ENCODE measurements at places on chromosomes 12 and 14.

- DNase-seq = peak; percentile 15
These were observed 1.4 kb downstream of the ETNK1 start for GRCh38 chr12:22626406-22626805.

DNA sequence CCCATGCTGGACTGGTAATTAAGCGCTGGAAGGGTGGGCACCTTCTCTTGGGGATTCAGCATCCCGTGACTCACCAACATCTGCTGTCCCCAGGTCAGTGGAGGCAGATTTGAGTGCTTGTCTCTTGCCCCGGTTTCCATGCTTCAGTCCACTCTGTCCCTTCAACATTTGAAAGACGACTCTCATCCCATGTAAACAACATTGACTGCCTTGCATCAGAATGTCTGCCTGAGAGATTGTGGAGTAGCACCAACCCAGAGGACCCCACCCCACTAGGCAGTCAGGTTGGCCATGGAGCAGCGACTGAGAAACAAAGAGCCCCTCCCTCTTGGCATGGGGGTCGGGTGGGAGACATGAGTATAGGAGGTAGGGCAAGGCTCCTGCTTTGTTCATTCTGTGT is 4.9 kb upstream of the STAC3 start:
- no peak for DNase-seq

DNA sequence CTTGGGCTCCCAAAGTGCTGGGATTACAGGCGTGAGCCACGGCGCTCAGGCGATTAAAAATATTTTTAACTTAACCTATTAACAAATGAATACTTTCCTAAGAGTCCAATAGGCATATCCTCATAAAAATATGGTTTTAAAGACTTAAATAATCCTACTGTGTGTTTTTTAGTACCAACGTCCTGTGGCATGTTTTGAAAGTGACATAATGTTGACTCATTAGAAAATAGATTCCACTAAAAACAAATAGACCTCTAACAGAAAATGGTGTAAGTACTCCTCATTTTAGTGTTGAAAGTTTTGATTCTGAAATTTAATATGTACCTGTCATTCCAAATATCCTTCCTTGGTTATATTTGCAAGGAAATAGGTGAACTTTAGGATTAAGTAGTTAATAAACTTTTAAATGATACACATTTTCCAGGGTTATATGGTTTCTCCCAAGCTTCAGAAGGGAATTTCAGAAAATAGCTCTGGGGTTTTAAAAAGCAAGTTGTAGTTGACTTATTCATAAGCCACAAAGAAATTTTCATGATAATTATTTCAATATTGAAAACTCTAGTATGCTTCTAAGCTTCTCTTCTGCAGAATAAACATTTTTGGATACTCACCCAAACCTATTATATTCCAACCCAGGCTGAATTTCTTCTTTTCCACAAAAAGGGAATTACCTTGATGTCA is 12.1 kb upstream of the LUM start:
- DNase-seq = no peak

DNA sequence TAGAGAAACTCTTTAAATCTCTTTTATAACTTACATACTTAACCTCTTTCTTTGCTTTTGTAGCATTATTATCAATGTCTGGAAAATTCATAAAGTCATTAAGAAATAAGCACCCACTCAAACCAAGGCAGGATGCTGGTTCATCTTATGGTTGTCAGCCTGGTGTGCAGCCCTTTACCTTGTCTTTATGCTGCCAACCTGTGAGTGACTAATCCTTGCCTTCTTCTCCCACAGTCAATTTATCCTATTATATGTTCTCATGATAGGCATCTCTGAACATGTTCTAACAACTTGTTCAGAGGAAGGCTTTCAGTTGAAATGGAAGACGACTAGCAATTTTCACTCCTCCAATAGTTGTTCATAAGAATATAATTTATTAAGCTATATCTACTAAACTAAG is 186.9 kb upstream of the CAND1 start:
- no peak for DNase-seq

DNA sequence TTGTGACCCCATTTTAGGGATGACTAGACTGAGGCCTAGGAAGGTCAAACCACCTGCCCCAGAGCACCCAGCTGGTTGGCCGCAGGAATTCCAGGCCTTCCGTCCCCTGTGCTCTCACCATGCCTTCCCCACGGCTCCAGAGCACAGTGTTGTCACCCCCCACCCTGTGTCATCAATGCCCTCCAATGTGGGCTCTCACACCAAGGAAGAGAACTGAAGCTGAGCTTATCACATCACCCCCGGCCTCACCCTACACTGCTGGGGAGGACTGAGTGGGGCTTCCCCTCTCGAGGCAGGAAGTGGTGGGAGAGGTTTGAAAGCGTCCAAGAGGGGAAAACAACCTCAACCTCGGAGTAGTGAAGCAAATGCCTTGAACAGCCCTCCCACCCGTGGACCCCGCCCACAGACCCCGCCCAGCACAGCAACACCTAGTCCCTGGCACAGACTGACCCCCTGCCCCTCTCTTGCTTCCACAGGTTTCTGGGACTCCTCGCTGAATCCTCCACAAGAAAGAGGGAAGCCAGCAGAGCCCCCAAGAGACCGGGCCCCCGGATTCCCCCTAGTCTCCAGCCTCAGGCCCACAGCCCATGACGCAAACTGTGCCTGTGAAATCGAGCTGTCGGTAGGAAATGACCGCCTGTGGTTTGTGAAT is 97.2 kb downstream of the LGMN start:
- DNase-seq = no peak

GRCh38 chr12:1815814-1816729 is 4.3 kb upstream of the LRTM2 start:
- DNase-seq = no peak

DNA sequence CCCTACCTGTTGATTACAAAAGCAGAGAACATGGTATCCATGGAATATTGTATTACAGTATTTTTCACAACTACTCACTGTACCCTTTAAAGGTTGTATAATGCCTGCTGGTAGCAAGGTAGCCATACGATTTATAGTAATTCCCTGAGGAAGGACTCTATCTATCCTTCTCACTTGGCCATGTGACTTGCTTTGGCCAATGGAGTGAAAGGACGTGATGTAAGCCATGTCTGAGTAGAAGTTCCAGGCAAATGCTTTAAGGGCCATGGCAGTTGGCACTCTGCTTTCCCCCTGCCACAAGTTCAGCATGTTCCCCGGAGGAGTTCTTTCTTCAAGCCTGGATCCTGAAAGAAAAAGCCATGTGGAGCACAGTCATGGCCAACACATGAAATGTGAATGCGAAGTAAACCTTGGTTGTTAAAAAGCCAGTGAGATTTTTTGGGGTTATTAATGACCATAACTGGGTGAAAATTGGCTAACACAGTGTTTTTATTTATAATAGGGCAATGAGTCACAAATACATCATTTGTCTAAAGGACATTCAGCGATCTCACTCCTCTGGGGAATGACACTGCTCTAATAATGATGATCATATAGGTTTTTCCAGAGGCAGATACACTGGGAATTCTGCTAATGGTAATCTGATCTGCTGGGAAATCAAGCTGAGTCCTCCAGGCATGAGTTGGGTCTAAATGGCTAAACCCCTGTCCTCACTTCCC is 67.4 kb upstream of the SLC38A2 start:
- DNase-seq = peak; percentile 16

DNA sequence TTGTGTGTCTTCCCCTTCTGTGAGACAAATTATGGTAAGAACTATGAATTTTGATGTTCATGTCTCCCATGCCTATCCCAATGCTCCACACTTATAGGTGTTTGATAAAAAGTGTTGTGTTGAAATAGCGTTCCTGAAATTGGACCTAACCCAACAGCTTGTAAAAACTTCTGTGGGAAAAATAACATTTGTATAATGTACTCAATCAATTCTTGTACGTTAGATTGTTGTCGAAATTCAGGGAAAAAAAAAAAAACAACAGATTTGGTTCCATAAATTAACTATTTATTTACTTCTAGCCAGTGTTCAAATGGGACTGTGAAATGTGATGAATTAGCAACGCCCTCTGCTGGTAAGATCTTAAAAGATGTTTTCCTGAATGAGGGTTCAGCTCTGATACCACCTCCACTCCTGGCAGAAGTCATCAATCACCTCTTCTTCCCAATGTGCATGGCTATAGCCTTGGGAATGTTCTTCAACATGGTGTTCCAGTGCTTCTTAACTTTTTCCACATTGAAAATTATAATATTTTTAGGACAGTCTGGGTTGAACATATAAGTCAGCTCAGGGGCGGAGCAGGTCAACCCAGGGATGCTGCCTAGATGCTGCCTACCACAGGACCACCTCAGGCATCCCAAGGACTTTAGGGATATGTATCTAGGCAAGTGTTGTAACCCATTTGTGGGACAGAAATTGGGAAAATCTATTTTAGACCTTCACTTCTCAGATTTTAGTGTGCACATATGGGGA is 170.6 kb downstream of the OTOGL start:
- DNase-seq = peak; percentile 37

- no peak for DNase-seq
These were observed 8.9 kb downstream of the TRIM9 start for GRCh38 chr14:51086044-51086443.

DNA sequence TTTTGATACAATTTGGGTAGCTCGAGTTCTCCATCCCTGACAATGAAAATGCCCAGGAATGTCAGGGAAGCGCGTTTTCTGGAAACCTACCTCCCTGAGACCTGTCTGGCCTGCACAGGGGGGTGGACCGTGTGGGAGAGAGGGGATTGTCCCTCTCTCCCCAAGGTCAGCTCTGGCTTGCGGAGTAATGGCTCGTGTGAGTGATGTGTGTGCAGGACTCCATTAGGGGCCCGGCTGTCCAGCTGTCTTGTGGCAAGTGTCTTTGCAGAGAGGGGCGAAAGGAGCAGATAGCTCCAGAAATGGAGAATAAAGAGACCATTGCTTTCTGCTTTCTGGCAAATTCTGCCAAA is 215.3 kb downstream of the CHST11 start:
- DNase-seq = no peak

DNA sequence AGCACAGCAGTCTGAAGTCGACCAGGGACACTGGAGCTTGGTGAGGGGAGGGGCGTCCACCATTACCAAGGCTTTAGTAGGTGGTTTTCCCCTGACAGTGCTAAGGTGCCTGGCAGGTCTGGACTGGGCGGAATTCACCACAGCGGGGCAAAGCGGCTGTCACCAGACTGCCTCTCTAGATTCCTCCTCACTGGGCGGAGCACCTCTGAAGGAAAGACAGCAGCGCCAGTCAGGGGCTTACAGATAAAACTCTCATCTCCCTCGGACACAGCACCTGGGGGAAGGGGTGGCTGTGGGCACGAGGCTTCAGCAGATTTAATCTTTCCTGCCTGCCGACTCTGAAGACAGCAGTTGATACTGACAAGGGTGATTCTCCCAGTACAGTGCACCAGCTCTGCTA is 39.1 kb downstream of the DDHD1 start:
- no peak for DNase-seq

DNA sequence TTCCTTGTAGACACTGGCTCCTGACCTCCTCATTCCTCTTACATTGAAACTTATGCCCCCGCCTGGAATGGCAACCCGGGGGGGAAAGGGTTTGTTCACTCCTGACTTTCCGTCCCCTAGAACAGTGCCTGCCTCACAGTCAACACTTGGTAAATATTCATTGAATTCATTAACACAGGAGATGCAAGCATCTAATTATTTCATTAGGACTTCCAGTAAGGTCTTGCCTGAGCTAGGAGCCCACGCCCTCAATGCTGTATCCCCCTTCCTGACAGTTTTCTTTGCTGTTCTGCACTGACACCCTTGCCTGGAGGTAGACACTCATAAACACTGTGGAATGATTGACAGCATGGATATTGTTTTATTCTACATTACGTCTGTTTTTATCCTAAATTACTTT is 49.3 kb upstream of the CHST11 start:
- no peak for DNase-seq

GRCh38 chr14:65263177-65263788 is 149.2 kb upstream of the FUT8 start:
- DNase-seq = peak; percentile 34

DNA sequence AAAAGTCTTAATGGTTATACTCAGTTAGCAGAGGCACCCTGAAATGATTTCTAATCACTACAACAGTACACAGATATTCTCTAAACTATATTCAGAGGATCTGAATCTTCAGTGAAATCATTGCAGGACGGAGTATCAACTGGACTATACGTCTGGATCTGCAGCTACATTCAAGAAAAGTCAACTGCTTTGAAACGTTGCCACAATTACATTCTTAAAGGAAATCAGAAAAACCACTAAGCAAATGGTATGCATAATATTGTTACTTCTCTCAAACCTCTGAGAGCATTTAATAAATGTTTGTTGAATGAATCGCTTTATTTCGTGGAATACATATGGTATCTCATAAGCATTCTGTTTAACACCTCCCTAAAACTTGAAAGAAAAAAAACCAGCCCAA is 67.4 kb downstream of the MED13L start:
- DNase-seq = no peak

DNA sequence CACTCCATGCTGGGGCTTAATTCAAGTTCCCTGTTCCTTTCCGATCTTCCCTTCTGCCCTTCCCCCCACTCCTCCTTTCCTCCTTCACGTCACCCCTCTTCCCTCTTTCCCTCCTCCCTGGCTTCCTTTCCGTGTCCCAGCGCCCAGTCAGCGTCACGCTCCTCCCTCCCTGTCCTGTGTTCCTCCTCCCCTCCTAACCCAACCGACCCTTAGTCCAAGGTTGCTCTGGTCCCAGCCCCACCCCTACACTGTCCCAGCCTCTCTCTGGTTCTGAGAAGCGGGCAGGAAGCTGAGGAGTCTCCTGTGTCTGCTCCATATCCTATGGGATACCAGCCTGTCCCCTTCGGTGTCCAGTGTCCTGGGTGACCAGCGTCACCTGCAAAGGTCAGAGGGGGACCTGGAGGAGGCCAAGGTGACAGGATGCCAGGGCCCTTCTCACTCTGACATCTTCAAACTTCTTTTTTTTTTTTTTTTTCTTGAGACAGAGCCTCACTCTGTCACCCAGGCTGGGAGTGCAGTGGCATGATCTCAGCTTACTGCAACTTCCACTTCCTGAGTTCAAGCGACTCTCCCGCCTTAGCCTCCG is 56.2 kb upstream of the TSPAN9 start:
- no peak for DNase-seq

DNA sequence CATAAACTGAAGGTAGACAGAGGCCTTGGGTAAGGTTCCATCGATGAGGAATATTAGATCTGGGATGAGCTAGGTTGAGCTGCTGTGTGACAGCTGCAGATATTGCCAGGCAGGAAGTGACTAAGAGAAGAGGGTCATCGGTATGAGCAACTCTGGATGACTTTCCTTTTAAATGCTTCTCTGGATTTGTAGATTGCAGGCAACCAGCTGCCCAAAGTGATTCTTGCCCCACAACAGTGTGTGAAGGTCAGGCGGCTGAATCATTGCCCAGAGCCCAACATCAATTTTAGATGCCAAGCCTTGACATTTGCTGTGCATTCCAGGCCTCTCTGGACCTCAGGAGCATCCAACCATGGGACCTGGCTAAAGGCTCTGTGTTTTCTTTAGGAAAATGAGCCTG is 255.9 kb downstream of the DPF3 start:
- DNase-seq = peak; percentile 97

GRCh38 chr12:12086362-12086761 is 15.6 kb downstream of the BCL2L14 start:
- DNase-seq = no peak

GRCh38 chr14:32332415-32333316 is 3.6 kb downstream of the AKAP6 start:
- DNase-seq = no peak

- DNase-seq = no peak
These were observed 166.1 kb upstream of the EEA1 start for GRCh38 chr12:93094988-93095737.

Data from RPMI7951 (cell line).